AG04449 (cell line): ENCODE measurements at places on chromosomes 1 and 21.

GRCh38 chr1:62352387-62352786, 33.2 kb upstream of the KANK4 start:
- no peak for DNase-seq

- DNase-seq: no peak
These were observed 46.5 kb upstream of the NUF2 start for GRCh38 chr1:163275222-163275621.

DNA sequence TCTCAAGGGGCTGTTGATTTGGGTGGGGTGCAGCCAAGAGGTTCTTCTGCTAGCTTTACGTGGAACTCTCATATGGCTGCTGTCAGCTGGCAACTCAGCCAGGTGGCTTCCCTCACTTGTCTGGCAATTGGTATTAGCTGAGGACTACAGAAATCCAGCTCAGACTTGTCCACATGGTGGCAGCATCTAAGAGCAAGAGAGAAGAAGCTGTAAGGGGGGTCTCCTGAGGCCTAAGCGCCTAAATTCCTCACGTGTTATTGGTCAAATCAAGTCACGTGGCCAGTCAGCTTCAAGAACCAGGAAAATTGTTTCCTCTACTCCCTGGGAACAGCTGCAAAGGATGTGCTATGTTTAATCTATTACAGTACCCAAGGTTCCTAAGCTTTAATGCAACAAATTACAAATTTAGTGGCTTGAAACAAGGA, 4.2 kb upstream of the DYRK3 start:
- DNase-seq: peak; percentile 58

- no peak for DNase-seq
These were observed 147.3 kb upstream of the CD34 start for GRCh38 chr1:208058267-208058666.

DNA sequence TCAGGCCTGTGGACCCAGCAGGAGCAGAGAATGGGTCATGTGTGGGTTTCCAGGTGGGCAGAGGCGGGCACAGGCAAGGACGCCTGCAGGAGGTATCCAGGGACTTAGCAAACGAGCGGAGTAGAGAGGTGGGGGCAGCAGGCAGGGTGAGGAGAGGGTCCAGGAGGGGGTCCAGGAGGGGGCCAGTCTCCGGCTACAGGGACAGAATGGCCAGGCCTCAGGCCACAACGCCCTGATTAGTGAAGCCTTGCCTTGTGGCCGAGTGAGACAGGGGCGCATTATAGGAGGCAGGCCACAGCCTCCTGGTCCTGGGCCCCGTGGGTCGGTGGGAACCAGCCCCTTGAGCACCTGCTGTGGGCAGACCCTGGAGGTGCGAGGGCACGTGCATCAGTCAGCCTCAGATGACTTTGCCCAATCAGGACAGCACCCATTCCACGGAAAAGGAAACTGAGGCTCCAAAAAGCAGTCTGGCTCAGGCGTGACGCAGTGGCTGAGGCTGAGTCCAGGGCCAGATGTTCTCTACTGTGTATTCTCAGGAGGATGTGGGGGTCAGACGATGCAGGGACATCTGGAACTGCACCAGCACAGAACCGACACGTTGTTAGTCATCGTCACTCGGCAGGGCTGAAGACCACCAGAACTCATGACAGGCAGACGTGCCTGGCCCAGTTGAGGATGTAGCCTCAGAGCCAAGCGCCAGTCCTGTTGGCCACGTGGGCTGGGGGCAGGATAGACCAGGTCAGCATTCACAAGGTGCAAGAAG, 113.7 kb downstream of the CRYAA start:
- no peak for DNase-seq
